Amniotic epithelial cell (primary cell): ENCODE measurements at places on chromosomes 3 and 15.
A peak's percentile ranks its signal among the peaks of the same experiment; 100 is the strongest.

- no peak for DNase-seq
Observed at GRCh38 chr15:100645671-100646070, 43.3 kb downstream of the ASB7 start.

DNA sequence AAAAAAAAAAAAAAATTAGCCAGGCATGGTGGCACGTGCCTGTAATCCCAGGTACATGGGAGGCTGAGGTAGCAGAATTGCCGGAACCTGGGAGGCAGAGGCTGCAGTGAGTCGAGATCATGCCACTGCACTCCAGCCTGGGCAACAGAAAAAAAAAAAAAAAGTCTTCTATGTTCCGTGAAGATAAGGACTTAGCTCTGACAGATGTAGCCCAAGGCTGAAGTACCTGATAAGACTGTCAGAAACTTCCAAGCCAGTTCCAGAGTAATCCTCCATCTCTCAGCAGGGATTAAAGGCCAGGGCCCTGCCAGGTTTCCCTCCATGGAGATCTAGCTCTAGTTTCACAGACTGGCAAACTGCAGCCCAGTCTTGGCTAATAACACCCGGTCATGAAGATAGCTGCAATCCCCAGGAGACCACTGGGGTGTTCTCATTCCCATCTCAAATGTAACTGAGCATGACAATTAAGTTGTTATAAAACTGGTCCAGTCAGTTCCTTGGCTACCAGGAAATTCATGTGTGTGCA, 8.5 kb downstream of the CDCP1 start:
- DNase-seq: peak; percentile 18

DNA sequence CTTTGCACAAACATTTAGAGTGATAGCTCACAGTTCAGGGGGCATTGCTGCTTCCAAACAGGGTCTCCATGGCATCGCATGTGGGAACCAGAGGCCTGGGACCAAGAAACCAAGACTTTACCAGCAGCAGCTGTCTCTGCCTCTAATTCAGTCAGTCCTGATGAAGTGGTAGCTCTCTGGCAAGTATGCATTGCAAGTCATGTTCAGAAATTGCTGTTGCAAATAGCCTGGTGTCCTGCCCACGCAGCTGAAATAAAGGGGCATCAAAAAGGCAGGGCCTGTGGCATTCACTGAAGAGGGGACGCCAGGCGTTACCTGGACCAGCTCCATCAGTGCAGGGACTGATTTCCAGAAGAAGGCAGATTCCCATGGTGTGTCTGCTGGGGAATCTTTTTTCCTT, 121.3 kb downstream of the CD47 start:
- no peak for DNase-seq

GRCh38 chr3:185242642-185243041, 11.2 kb downstream of the EHHADH start:
- DNase-seq: no peak

DNA sequence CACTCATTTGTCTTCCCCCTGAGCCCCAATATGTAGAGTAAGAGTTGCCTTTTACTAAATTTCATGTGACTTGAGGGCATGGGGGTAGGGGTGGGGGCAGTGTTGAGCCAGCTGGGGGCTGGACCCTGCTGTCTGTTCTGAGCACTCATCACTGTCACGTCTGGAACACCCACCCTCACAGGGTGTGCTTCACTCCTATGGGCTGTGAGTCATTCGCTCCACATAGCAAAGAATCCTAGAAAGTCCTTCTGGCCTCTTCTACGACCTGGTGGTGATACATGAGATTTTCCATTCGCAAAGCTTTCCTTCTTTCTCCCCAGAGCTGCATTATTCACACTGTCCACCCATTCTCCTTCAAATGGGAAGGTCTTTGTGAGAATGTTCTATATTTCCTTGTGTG, 43.6 kb upstream of the MGLL start:
- peak; percentile 69 for DNase-seq

DNA sequence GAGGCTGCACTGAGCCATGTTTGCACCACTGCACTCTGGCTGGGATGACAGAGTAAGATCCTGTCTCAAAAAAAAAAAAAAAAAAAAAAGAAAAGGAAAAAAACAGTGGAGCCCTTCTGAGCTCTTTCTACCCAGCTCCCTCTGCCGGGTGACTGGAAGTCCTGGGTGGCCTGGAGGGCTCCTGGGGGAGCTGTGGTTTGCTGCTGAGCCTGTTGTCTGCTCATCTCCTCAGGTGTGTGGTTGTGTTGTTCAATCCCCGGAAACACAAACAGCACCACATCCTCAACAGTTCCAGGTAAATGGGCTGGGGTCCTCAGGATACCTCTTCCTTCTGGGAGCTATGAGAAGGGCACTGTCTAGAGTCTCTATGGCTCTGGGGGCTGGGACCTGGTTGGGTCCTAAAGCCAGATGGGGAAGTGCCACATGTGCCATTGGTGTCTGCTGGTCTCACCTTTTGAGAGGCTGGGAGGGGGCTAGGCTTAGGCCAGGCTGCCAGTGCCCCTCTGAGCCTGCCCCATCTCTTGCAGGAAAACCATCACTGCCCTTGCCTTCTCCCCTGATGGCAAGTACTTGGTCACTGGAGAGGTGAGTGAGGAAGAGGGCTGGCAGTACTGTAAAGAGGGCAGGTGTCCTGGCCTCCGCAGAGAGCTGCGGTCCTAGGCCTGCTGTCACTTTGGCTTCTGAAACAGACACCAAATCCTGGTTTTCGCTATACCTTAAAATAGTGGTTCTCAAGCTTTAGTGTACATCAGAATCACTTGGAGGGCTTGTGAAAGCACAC, 17.1 kb upstream of the JMJD7 start:
- no peak for DNase-seq

DNA sequence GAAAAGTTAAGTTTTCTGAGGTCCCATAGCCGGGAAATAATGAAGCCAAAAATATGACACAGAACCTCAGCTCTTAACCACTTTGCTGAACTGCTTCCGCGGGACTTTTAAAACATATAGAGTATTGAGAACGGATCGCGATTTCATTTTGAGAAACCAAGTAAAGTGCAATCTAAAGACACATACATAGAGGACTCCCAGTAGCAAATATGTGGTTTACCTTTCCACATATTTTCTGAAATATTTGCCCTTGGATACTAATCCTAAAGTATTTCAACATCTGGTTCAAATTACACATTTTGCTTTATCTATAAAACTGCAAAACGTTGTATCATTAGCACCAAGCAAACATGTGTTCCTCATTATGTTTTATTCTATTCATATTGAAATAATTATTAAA, 776.5 kb downstream of the ROBO2 start:
- DNase-seq: no peak

DNA sequence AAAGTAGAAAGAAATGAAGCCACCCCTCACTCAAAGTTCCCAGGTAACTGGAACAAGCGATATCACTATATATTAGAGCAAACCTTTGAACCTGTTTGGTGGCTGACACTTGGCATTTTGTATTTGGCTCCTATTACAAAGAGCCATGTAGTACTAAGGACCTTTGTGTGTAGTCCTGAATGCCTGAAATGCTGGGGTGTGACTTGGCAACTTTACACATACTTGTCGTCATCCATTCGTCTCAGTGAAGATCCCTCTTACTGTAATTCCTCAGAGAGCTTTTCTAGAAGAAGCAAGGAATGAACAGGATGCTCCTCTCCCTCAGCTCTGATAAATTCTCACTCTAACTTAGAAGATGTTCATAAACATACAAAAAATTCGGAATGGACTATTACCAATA, 216.1 kb upstream of the CDIN1 start:
- peak; percentile 24 for DNase-seq

- no peak for DNase-seq
Observed at GRCh38 chr3:105387122-105387751, 20.5 kb downstream of the ALCAM start.

GRCh38 chr3:37668431-37668817, 193.3 kb upstream of the CTDSPL start:
- no peak for DNase-seq

- DNase-seq: no peak
Observed at GRCh38 chr15:90807074-90807785, 61.2 kb upstream of the FURIN start.

- peak; percentile 6 for DNase-seq
Observed at GRCh38 chr3:167095976-167096375, 284.1 kb downstream of the ZBBX start.

- DNase-seq: no peak
Observed at GRCh38 chr3:17752436-17752835, 10.0 kb upstream of the TBC1D5 start.

DNA sequence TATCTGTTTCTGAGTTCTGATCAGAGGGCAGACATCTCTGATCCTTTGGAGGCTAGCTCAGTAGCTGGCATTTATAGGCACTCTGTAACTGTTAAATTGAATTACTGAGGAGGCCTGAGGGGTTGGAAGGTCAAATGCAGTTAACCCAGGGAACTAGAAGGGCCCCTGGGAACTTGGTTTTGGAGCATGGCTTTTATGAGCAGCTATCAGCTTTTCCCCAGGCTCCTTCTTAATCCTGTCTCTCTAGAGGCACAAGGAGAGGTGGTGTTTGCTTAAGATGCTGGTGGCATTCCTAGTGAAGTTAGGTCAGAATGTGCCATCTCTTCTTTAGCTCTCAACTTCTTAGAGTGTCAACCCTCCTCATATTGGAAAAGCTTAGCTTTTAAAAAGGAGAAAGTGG, 128.9 kb downstream of the LPP start:
- DNase-seq: no peak

DNA sequence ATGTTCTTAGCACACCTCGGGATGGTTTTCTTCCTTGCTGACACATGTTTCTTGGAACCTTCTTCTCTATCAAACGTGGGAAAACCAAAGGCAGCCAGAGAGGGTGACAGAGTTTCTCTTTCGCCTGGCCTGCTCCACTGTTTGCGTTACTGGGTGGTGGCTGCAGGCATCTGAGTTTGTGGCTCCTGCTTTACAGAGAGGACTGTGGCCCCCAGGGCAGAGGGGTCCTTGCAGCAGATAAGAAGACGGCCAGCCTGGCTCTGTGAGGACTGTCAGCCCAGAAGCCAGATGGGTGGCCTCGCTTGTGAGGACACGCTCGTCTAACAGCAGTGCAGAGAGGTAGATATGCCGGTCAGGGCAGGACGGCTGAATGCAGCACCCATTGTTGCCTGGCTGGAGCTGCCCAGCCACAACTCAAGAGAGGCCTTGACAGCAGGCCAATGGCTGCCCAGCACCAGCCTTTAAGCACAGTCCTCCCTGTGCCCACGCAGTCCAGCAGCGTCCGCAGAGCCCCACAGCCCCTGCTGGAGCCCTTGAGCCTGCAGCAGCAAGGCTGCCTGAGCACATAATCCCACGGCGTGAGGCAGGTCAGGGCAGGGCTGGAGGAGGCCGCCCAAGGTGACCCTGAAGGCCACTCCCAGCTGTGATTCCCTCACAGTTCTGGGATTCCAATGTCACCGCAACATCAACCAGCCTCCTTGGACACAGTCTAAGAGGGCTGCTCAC, 15.0 kb upstream of the SPTBN5 start:
- DNase-seq: no peak

DNA sequence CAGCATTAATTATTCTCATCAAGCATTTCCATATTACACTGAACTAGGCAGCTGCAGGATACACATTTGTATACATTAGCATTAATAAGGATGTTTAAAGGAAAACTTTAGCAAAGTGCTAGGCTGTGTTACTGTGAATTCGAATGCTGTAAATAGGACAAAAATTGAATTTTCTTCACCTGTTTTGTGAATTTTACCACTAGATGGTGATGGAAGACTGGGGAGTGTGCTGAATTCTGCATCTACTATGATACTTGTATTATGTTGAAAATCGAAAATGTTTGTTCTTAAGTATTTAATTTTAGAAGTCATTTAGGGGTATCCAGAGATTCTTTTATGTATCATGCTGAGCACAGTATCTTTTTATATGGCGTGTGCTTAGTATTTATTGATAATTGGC, 12.3 kb upstream of the P2RY14 start:
- DNase-seq: peak; percentile 48

GRCh38 chr3:42591811-42592210, 1.2 kb downstream of the SS18L2 start:
- DNase-seq: no peak

DNA sequence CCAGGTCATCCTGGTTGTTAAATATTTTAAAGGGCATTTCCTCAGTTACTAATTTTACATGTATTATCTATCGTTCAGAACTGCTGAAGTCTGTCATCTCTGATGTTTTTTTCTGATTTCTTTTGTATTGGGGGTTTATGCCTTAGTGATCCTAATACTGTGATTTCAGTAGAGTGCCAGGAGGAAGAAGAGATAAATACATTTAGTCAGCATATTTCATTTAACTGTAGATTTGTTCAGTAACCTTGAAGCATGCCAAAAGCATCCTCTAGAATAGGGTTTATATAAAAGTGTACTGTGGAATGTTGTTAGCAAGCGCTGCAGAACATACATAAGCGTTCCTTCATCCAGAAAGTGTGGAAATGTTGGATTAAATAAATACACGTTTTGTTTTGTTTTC, 342.3 kb upstream of the DPPA4 start:
- no peak for DNase-seq

DNA sequence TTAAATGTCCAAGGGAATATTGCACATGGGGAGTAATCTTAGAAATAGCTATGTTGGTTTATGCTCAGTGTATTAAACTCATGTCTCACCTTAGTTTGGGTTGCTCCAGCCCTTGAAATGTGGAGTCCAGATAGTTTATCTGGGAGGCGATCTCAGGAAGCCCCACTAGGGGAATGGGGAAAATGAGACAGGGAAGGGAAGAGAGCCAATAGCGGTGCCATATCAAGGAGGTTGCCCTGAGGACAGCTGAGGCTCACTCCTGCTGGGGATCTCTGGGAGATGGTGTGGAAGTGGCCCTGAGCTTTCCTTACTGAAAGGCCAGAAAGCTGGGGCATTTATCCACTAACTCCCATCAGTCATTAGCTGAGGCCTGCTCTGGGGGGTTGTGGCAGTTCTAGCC, 43.3 kb upstream of the POLR2M start:
- no peak for DNase-seq

- DNase-seq: no peak
Observed at GRCh38 chr3:59774000-59774399, 724.2 kb upstream of the CFAP20DC start.

DNA sequence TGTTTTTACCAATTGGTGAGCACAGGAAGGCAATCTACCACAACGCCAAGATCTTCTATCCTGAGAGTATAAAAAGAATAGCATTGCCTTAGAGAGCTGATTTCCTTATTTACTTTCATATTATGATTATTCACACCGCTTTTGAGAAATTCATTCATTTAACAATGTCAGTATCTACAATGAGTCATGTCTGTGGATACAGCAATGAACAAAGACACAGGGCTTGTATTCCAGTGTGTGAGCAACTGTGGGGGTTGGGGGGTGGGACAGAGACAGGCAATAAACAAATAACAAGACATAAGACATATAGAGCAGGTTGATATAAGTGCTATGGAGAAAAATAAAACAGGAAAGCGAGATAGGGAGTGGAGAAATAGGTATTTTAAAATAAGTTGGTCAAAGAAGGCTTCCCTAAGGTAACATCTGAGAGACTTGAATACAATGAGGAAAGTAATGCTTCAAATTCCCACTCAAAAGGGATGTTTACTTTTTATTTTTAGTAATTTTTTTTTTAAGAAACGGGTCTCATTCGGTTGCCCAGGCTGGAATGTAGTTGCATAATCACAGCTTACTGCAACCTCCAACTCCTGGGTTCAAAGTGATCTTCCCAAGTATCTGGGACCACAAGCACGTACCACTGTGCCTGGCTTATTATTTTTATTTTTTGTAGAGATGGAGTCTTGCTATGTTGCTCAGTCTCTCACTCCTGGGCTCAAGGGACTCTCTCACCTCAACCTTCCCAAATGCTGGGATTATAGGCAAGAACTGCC, 45.7 kb downstream of the PGBD4 start:
- peak; percentile 78 for DNase-seq

- DNase-seq: no peak
Observed at GRCh38 chr3:107681396-107681795, 158.6 kb downstream of the BBX start.
